ENCODE measurements at places on chromosomes 4 and X.
A peak's percentile ranks its signal among the peaks of the same experiment; 100 is the strongest.

- no peak for DNase-seq
Observed at GRCh38 chr4:59127006-59127405, 2016.8 kb upstream of the IGFBP7 start.

- no peak for DNase-seq
Observed at GRCh38 chr4:52824603-52825459, 37.3 kb upstream of the RASL11B start.

GRCh38 chrX:18938710-18939109 is 45.2 kb downstream of the PHKA2 start:
- DNase-seq = no peak

DNA sequence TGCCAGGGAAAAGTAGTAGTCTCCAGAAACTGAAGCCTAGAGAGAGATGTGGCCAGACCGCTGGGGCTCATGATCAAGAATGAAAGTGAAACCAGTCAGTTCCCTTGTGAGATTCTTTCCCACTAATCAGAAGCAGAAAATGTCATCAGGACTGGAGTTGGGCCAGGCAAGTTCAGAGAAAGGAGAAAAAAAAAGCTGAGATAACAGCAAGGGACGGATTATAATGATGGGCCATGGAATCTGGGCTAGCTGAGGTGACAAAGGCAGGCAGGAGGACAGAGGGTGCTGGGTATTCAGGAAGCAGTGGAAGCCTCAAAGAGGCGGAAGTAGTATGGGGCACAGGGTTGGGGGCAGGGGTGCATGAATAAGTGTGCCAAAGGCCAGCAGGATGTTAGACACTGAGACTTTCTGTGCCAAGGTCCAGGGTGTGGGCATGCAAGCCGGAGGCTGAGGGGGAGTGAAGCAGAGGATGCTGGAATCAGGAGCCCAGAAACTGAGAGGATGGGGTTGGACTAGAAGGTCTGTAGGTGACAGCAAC is 2.5 kb downstream of the CXorf38 start:
- DNase-seq = peak; percentile 66

DNA sequence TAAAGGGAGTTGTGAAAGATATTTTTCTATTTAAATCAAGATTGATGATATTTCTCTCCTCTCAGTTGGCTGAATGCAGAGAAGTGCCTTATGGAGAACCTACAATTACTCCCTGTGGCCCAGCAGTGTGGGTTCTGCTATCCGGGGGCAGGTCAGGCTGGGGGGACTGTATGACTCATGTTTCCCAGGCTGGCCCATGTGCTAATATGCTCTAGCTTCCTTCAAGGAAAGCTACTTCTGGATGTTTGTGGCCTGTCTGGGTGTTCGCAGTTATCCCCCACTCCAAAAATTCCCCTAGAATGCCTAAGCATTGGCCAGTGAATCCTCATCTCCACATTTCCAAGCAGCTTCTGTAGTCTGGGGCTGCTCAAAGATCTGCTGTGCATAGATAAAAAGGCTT is 58.9 kb upstream of the SPP1 start:
- DNase-seq = no peak

- no peak for DNase-seq
Observed at GRCh38 chr4:170047771-170048354, 21.7 kb upstream of the MFAP3L start.

GRCh38 chr4:112112590-112113170 is 32.6 kb upstream of the FAM241A start:
- DNase-seq = no peak

- DNase-seq = no peak
Observed at GRCh38 chr4:88819818-88820697, 122.4 kb upstream of the NAP1L5 start.

GRCh38 chr4:27966664-27967063 is 1106.0 kb downstream of the STIM2 start:
- no peak for DNase-seq

GRCh38 chr4:36326476-36327029 is 45.1 kb downstream of the DTHD1 start:
- no peak for DNase-seq

DNA sequence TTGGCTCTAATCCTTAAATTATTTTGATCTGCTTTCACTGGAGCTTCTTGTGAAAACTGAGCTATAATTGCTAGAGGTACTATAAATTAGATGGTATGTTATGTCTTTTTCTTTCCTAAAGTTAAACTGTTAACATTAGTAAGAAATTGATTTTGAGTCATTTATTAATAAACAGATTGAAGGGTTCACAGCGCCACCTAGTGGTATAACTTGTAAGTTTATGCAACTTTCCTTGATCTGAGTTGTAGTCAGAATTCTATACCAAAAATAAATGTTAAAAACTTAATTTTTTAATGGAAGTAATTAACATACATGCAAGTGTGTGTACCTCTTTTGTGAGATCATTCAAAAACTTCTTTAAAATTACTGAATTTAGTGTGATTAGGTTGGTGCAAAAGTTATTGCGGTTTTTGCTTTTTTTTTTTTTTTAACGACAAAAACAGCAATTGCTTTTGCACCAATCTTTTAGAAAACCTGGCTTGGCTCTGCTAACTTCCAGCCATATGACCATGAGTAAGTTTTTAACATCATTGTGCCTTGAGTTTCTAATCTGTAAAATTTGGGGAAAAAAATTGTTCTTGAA is 151.5 kb downstream of the CENPC start:
- DNase-seq = no peak

DNA sequence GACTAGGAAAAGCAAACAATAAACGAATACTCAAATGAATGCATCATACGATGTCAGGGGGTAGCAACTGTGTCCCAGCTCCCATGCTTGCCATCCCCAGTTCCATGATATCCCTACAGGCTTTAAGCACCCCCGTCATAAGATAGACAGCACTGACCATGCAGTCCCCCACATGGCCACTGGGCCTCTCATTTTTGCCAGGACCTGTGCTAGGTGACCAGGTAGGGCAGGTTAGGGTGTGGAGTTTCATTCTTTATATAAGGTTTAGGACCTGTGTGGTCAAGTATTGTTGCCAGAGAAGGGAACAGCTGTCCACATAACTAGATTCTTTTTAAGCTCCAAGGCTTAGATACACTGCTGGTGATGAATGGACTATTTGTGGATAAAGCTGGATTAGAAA is 9.7 kb downstream of the PPEF2 start:
- DNase-seq = no peak

DNA sequence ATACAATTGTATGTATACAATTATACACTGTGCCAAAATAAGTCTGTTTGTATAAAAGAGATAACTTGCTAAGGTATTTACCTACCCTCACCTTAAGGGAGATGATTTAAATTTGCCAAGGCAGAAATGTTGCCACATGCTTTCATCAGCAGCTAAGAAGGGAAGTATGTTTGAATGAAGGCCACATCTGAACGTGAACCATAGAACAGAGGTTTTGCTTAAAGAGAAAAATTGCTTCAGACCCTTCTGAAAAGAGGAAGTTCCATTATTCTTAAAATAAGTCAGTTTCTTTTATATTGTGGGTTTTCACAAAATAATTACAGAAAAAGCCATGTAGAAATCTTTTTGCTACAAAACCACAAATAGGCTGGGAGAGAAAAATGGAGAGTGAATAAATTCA is 621.5 kb upstream of the HTR2C start:
- DNase-seq = no peak

- DNase-seq = no peak
Observed at GRCh38 chr4:18342847-18343246, 321.3 kb upstream of the LCORL start.

DNA sequence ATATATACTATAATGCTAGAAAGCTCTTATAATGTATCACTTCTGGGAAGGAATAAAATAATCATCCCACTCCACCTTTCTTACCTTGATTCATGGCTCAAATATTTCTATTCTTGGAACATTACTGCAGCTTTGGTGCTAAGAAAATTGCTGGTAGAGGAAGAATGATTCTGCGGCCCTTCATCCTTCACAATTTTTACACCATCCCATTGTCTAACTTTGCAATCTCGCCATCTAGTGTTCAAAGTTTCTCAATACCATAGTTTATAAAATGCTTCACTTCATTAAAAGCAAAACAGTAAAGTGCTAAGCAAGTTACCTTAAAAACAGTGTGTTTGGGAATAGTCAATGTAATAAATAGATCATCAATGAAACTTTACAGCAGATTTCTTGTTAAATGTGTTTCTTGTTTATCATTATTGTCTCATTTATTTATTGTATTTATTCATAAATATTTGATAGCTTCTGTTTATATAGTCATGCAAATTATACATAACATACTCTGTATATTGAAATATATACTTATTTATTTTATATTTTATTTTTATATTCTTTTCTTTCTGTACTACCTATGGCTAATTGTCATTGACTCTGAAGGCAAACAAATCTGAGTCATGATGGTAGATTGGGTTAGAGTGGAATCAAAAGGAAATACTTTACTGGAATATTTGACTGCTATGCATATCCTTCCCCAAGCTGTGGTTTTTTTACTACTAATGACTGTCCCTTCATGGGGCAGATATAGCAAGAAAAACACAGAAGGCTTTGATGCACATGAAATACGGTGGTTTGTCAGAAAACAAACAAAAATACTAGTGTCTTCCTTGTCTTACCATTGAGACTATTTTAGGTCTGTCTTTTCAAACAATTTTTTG is 390.7 kb downstream of the MAPK10 start:
- DNase-seq = no peak

GRCh38 chr4:74297539-74297938 is 10.7 kb upstream of the EPGN start:
- no peak for DNase-seq

GRCh38 chrX:97119474-97120109 is 235.9 kb downstream of the RPA4 start:
- DNase-seq = no peak

GRCh38 chr4:171087089-171087488 is 726.1 kb upstream of the GALNTL6 start:
- DNase-seq = no peak

DNA sequence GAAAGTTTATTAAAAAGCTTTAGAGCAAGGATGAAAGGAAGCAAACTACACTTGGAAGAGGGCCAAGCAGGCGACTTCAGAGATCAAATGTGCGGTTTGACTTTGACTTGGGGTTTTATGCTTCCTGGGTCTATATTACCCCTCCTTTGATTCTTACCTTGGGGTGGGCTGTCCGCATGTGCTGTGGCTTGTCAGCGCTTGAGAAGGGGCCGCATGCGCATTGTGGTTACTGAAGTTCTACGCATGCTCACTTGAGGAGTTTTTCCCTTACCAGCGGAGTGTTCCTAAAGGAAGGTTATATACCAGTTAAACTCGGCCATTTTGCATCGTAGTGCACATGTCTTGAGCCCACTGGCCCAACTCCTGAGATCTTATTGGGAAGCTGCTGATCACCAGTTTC is 9.9 kb downstream of the ZNF157 start:
- no peak for DNase-seq

GRCh38 chr4:121714548-121714947 is 17.8 kb upstream of the ANXA5 start:
- no peak for DNase-seq

GRCh38 chrX:46713672-46714490 is 45.0 kb downstream of the SLC9A7 start:
- no peak for DNase-seq

DNA sequence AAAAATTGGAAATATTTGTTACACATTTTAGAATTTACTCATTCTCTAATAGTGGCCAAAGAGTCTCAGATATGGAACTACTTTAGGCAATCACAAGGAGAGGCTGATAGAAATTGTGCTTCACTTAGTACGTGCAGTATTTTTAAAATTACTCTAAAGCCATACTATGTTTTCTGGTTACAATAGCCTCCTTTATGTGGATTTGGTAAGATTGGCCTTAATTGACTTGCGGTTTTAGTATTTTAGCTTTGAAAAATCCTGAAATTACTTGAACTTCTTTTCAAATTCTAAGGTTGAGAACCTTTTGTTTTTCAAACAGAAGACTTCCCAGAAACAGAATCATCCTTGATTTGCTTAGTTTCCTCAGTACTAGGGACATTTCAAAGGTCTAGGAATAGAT is 215.2 kb downstream of the SLC4A4 start:
- no peak for DNase-seq

GRCh38 chrX:21875013-21875412 is 19.2 kb downstream of the YY2 start:
- no peak for DNase-seq

GRCh38 chr4:5212255-5213013 is 161.2 kb downstream of the STK32B start:
- no peak for DNase-seq

- no peak for DNase-seq
Observed at GRCh38 chr4:180578175-180578574, 1665.0 kb upstream of the TENM3 start.

DNA sequence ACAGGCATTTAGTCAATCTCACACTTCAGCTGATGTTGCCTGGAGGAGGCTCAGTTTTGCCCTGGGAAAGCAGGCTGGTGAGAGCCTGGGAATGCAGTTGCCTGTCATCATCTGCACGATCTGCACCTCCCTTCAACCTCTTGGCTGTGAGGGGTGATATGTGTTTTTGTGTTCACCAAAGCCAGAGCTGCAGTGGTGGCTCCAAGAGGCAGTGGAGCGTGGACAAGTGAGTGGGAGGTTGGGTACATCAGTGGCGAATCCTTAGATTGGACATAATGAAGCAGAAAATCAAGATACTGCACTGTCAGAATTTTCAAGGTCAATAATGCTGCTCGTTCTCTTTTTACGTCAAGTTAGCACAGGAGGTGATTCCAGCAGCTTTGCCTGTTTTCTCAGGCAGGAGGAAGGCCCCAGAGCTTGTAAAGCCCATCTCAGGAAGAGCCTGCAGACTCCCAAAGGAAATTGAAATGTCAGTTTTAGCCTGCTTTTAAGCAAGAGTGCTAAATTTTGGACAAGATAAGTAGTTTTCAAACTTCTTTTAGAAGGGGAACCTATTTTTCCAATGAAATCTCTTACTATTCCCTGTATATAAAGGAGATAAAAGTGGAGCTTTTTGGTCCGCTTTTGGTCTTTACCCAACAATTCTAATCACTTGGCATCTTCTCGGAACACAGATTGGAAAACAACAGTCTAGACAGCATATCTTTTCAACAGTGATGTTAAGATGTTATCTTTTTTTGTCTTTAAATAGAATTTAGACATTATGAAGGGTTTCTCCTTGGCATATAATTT is 92.8 kb downstream of the FRAS1 start:
- DNase-seq = no peak

DNA sequence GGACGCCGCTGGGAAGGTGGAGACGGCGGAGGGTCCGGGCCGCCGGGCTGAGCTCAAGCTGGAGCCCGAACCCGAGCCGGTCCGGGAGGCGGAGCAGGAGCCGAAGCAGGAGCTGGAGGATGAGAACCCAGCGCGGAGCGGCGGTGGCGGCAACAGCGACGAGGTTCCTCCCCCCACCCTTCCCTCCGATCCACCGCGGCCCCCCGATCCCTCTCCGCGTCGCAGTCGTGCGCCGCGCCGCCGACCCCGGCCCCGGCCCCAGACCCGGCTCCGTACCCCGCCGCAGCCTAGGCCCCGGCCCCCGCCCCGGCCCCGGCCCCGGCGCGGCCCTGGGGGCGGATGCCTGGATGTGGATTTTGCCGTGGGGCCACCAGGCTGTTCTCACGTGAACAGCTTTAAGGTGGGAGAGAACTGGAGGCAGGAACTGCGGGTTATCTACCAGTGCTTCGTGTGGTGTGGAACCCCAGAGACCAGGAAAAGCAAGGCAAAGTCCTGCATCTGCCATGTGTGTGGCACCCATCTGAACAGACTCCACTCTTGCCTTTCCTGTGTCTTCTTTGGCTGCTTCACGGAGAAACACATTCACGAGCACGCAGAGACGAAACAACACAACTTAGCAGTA is 483 bp downstream of the USP27X start:
- no peak for DNase-seq

GRCh38 chr4:184812651-184813181 is 13.1 kb downstream of the ACSL1 start:
- DNase-seq = no peak

Measured in right lobe of liver (tissue), 6 donors.